ENCODE measurements at places on chromosomes 6 and 20. TPM values are rescaled to one million over a fixed set of nuclear protein-coding genes. Genes with fewer than 3 reads are reported as not detected.

GRCh38 chr20:58459058-58459750, 56.0 kb downstream of the APCDD1L start:
- H3K27me3 ChIP-seq = no peaks in the 10 kb centered on the region
- H3K4me3 ChIP-seq = no peak overlapping the region
- H3K36me3 ChIP-seq = no peaks in the 10 kb centered on the region
- no peak overlapping the region for H3K27ac ChIP-seq
- no peak for DNase-seq

- peaks cover 5% of the 10 kb centered on the region for H3K27me3 ChIP-seq
- peak within 1 kb of the TSS; percentile 76 for H3K27ac ChIP-seq
- H3K4me3 ChIP-seq = peak within 1 kb of the TSS; percentile 72
- DNase-seq = peak; percentile 85
- H3K36me3 ChIP-seq = no peaks in the 10 kb centered on the region
Measured at GRCh38 chr6:39114704-39115599, at the start of gene SAYSD1. SAYSD1 (minus strand) TSS chr6:39115186; CDS start chr6:39115089, 97 bp downstream.

- no peak overlapping the region for H3K4me3 ChIP-seq
- no peaks in the 10 kb centered on the region for H3K4me1 ChIP-seq
- no peaks in the 10 kb centered on the region for H3K36me3 ChIP-seq
- H3K27me3 ChIP-seq = no peaks in the 10 kb centered on the region
- DNase-seq = no peak
- H3K27ac ChIP-seq = no peak overlapping the region
Measured at GRCh38 chr6:72262254-72262653, 359.6 kb upstream of the KCNQ5 start.

Gene CGA
- not detected for total RNA-seq

Gene TREML1
- not detected for total RNA-seq

GRCh38 chr6:121858986-121859385, 423.5 kb downstream of the GJA1 start:
- no peak overlapping the region for H3K4me3 ChIP-seq
- H3K36me3 ChIP-seq = no peaks in the 10 kb centered on the region
- no peak for DNase-seq
- H3K27me3 ChIP-seq = no peaks in the 10 kb centered on the region

GRCh38 chr6:157148391-157149323, 174.7 kb downstream of the TMEM242 start:
- H3K4me1 ChIP-seq = no peaks in the 10 kb centered on the region
- H3K27ac ChIP-seq = no peak overlapping the region
- peak; percentile 76 for DNase-seq
- no peak overlapping the region for H3K4me3 ChIP-seq

Gene CD83
- 3.6 TPM for total RNA-seq

All from PC-9 (cell line).